CD4-positive, alpha-beta T cell treated with Interleukin-2 at 100 ng/mL for 4 hours (primary cell): ENCODE measurements at places on chromosomes 16 and 17.

DNA sequence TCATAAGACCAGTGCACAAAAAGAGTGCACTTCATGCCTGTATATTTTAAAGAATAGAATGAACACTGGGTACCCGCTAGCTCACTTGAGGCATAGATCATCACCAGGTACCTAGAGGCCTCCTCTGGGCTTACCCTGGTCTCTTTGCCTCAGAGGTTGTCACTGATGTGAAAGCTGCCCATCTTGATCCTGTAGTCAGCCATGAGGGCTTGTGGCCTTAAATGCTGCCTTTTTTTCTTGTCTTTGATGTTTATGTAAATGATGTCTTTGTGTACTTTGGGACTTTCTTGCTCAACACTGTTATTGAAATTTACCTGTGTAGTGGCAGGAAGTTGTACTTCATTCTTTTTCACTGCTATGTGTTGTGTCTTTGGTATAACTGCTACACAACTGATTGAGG is 26.8 kb upstream of the SLC5A10 start:
- peak; percentile 5 for DNase-seq

DNA sequence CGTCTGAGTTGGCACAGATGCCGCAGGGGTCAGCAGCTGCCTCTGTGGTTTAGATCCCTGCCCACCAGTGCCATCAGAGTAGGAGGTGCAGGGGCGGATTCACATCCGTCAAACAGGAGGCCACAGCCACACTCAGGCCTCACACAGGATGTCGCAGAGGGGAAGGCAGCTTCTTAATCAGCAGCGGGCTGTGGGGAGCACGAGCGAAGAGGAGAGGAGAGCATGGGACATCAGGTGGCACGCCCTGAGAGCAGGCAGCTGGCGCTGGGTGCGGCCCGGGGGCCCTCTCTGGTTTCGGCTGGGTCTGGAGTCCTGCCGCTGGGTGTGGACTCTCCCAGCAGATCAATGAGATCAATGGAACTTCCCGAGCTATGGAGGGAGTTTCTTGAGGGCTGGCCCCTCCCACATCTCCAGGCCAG is 9.6 kb downstream of the LLGL2 start:
- peak; percentile 68 for DNase-seq

- DNase-seq = peak; percentile 9
These were observed 67.0 kb downstream of the KLHDC4 start for GRCh38 chr16:87698676-87699199.

DNA sequence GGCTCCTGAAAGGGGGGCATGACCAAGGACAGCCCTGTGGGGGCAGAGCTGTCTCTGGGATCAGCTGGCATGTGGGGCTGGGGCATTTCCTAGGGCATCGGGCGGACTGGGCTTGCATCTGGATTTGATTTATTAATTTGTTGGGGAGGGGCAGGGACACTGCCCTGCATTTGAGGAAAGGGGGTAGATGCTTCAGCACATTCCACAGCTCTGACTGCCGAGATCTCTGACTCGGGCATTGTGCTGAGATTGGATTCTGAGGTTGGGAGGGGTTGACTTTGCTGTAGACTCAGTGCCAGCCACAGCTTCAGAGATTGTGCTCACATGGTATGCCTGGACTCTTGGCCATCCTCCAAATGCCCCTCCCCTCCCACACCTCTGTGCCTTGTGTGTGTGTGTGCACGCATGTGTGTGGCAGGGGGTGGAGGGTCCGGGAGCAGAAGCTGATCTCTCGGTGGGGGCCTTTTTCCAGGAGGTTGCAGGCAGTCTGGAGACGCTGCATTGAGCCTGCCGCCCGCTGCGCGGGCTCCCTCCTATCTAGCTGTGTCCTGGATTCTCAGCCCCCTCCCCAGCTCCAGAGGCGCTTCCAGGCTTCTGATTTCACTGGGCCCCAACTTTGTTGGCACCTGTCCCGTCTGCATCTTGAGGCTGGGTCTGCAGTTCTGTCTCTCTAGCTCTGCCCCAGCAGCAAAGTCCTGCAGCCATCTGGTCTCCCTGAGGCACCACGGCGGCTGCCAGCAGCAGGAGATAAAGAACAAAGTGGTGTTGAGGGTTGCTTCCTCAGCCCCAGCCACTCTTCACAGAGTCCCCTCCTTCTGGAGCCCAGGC is 14.9 kb downstream of the IGFBP4 start:
- DNase-seq = no peak

DNA sequence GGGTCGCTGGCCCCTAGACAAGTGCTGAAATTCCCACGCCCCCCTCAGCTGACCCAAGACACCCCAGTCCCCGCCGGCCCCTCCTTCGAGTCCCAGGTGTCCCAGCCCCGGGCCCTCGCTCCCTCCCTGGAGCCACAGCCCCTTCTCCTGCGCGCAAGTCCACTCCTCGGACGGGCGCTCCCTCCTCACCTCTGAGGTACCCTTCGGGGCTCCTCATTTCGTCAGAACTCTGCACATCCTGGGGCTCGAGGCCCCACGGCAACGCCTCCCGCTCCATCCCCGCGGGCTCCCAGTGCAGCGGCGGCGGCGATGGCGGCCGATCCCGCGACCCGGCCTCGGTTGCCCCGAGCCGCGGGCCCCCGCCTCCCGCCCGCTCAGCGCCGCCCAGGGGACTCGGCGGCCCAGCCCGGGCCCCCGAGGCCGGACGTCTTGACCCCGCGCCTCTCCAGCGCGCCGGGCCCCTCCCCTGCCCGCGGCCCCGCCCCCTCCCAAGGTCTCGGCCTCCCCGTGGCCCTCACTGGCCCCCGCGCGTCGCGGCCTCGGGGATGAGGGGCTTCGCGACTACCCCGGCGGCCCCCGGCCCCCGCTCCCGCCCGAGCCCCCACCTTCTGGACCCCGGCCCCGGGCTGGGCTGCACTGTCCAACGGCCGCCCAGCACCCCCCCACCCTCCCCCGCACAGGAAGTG is at the start of gene ZNF768:
Gene ZNF768 (minus strand): TSS at position 430 of the 686 bp plus-strand sequence. CDS start 153 bp downstream, at position 277.
- DNase-seq = no peak

GRCh38 chr17:61398721-61399130 is 917 bp upstream of the TBX2 start:
- no peak for DNase-seq

DNA sequence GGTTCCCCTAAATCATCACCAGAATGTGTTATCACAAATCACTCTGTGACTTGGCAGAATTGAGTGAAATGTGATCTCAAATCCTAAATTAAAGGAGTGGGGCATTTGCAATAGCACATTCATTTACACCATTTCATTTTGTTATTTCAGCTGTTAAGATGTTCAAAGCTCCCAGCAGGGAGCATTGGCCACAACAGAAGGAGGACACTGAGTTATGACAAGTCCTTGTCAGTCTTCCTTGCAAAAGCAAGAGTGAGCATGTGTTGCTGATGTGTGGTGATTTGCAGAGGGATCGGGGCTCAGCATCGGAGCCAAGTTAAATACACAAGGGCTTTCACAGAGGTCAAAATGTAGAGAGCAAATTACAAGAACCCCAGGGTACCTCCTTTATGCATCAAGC is 372.2 kb upstream of the CDH5 start:
- DNase-seq = no peak

DNA sequence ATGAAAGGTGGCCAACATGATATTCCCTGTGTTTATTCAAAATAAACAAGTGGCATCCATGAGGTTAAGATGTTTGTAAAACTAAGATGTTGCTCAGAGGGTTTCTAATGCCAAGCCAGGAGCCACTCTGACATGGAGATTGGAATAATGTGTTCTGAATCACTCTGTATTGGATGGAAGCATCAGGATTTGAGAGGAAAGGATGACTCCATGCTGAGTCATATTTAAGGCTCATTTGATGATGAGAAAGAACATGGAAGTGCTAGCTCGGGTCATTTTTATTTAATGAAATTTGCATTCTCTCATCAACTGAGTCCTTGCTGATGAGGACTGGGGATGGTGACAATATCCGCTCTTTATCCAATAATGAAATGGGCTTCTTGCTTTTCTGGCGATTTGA is 6.2 kb downstream of the VAT1L start:
- DNase-seq = no peak

DNA sequence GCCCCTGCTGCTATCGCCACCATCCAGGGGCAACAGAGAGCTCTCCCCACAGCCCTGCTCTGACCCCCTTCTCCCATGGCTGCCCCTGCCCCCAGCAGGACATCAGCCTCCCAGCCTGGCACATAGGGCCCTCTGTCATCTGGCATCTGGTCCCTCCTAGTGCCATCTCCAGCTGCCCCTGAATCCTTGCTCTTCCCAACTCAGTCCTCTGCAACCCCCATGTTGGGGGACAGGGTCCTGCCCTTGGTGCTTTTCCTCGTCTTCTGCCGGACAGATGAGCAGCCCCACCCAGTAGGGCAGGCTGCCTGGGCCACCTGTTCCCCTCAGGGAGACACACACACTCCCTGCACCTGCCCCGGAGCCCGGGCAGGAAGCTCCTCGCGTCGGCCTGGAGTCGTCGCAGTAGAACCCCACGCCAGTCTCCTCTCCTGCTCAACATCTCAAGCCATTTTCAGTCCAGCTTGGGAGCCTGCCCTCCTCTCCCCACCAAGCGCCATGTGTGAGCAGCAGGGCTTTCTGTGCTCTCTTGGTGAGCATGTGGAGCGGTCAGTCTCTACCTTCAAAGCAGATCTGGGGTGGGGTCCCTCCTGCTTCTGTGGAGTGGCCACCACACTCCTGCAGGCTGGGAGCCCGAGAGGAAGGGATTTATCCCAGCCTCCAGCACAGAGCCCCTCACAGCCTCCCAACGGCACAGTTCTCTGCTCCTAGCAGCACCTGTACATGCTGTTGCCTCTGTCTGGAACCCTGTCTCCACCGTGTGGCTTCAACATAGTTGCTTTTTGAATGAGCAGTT is 28.2 kb downstream of the TNFRSF13B start:
- no peak for DNase-seq

- DNase-seq = peak; percentile 55
These were observed 18.7 kb upstream of the ADGRG1 start for GRCh38 chr16:57609541-57610401.

DNA sequence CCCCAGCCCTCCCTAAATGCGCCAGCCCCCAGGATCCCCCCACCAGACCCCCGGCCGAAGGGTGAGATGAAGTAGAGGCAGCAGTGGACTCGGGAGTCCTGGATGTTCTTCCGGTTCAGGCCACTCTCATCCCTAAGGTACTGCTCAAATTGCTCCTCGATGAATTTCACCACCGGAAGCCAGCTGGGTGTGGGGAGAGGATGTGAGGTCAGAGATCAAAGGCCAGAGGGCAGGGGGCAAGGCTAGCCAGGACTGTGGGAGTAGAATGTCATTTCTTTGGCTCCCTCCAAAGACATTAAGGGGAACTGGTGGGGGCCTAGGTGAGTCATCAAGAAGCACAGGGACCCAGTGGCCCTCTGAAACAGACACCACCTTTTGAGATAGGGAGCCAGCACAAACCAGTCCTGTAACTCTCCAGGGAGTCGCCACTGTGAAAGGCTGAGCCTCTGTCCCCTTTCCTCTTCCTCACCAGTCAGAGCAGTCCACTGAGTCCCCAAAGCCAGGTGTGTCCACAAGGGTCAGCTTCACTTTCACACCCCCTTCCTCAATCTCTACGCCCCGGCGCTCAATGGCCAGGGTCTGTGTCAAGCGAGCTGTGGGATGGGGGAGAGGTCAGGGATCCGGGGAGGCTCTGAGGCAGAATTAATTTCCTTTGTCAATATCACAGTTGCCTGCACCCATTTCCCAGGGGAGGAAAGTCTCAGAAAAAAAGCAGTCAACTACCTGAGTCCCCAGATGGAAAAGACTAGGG is 895 bp downstream of the SEPTIN1 start:
- peak; percentile 47 for DNase-seq

- DNase-seq = no peak
These were observed 34.0 kb downstream of the PLCD3 start for GRCh38 chr17:45098081-45098868.

DNA sequence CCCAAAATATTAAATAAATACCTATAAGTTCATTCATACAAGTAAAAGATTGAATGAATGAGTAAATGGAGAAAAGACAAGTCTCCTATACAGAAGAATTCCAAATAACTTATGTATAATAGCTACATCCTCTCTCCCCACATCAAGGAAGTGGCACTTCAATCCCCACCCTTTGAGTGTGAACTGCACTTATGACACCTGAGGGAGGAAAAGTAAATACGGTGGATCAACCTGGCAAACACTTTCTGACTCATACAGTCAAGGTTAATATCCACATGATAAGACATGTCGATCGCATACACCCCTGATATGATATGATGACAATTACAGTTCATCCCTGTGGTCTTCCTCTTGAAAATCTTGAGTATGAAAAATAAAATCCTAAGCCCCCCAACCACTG is 18.0 kb downstream of the SLFN12L start:
- DNase-seq = peak; percentile 39

DNA sequence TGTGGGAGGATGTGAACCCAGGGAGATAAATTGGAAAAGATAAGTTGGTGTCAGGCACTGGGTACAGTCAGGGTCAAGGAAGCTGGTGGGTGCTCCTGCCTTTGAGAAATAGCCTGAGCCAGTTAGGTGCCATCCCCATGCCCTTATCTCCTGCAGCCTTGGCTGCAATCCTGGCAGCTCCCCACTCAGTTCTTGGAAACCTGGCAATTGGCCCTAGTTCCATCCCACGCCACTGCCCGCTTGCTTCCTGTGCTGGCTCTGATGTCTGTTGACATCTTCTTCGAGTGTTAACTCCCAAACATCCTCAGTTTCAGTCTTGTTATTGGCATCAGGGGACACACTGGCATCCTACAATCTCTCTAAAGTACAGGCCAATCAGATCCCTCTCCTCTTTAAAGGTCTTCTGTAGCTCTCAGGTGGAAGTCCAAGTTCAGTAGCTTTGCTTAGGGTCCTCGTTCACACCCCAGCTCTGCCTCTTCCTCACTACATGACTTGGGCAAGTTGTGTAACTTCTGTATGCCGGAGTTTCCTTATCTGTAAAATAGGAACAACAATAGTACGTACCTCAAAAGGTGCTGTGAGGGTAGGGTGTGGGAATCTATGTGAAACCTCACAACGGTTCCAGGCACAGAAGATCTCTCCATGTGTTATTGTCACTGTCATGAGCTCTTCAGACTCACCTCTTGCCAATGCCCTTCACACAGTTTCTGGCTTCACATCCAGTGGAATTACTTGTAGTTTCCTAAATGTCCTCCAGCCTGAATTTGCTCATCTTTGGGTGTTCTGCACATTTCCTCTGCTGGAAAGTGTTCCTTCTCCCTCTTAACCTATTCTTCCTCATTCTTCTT is 13.5 kb upstream of the PRKAR1A start:
- DNase-seq = no peak

GRCh38 chr16:83692224-83692623 is 115.6 kb upstream of the HSBP1 start:
- DNase-seq = no peak

DNA sequence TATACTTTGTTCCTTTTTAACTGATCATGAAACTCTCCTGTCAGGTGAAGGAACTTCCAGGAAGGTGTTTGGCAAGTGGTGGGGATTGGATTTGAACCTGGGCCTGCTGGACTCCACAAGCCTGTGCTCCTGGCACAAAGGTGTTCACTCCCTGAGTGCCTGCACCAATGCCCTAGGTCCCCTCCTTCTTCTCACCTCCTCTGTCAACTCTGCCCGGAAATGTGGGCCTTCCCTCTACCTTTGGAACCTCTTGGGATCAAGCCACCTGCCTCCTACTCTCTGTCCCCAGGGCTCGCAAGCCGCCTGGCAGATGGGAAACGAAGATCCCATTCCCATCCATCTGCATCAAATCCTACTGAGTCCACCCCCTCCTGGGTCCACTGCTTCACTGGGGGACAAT is 40.0 kb downstream of the RTN4RL1 start:
- no peak for DNase-seq

GRCh38 chr17:36069136-36069535 is 5.1 kb downstream of the CCL18 start:
- no peak for DNase-seq

- DNase-seq = no peak
These were observed 28.2 kb downstream of the HELZ start for GRCh38 chr17:67216578-67217320.

GRCh38 chr16:69294051-69294450 is 17.1 kb upstream of the VPS4A start:
- no peak for DNase-seq
